Airway epithelial cell (primary cell): ENCODE measurements at places on chromosomes 12 and 14. TPM values are rescaled to one million over a fixed set of nuclear protein-coding genes. Genes with fewer than 3 reads are reported as not detected.

The GPR68 gene
- total RNA-seq, result 1.3 and 1.9 TPM in 2 replicates

The ADAMTS20 gene
- total RNA-seq, result not detected in 2 replicates

The BHLHE41 gene
- 0.33 and 0.35 TPM in 2 replicates for total RNA-seq

The GPR162 gene
- 0.09 and 0.21 TPM in 2 replicates for total RNA-seq

The PKP2 gene
- total RNA-seq, result 18.5 and 29.6 TPM in 2 replicates

The DEPDC4 gene
- total RNA-seq, result 2.0 and 3.1 TPM in 2 replicates

The TMEM117 gene
- 6.8 and 12.1 TPM in 2 replicates for total RNA-seq

The AEBP2 gene
- total RNA-seq, result 14.0 and 17.0 TPM in 2 replicates

The TRPV4 gene
- total RNA-seq, result 2.2 and 5.1 TPM in 2 replicates

The MYF5 gene
- total RNA-seq, result not detected in 2 replicates

The HSPA2 gene
- total RNA-seq, result 5.2 and 7.3 TPM in 2 replicates

The CLEC1B gene
- not detected in 2 replicates for total RNA-seq

The ZNF664 gene
- 31.6 and 33.6 TPM in 2 replicates for total RNA-seq

The RIPK3 gene
- total RNA-seq, result 5.4 and 6.0 TPM in 2 replicates

The ARHGAP9 gene
- total RNA-seq, result not detected in 2 replicates

The TXNDC16 gene
- total RNA-seq, result 1.4 and 3.0 TPM in 2 replicates

The APOF gene
- total RNA-seq, result not detected in 2 replicates

The ESPL1 gene
- 9.4 and 12.3 TPM in 2 replicates for total RNA-seq

The GLIPR1 gene
- total RNA-seq, result 5.6 and 8.1 TPM in 2 replicates

The IRF9 gene
- 10.6 and 14.6 TPM in 2 replicates for total RNA-seq

The RASAL1 gene
- total RNA-seq, result 0.60 and 1.1 TPM in 2 replicates

The ST8SIA1 gene
- 0.21 and 0.23 TPM in 2 replicates for total RNA-seq

The IFT43 gene
- total RNA-seq, result 27.9 and 32.1 TPM in 2 replicates

The PPFIBP1 gene
- 36.2 and 44.0 TPM in 2 replicates for total RNA-seq
